ENCODE measurements at places on chromosomes 2 and 18.

DNA sequence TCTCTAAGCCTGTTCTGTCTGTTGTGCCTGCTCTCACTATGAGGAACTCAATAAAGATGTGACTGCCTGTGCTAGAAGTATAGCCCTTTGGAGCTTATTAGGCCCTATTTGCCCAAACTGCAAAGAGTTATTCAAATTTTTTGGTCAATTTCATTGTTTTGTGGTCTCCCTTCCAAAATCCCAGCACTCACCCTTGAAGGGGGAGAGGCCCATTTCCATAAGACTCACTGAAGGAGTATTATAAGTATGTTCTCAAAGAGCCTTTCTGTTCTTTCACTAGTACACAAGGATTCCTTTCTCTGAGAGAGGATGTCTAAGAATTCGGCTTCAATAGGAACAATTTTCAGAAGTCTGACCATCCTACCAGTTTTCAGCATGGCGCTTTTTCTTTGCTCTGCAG lies 641.9 kb upstream of the REG3G start:
- DNase-seq, result no peak

DNA sequence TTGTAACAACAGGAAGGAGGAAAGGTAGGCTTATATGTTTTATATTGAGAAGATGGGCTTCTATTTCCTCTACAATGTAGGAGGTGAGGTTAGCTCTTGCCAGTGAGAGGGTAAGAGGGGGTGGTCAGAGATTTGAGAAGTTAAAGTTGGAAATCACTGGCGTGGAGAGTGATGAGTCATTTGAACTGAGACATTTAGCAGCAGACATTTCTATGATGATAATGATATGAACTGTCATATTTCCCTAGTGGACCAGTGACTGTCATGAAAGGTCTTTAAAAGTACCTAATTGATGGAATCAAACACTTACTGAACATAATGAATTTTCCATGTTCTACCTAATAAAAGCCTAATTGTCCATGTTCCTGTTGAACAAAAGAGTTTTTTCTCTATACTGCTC lies 126.1 kb downstream of the FAM161A start:
- DNase-seq, result no peak

DNA sequence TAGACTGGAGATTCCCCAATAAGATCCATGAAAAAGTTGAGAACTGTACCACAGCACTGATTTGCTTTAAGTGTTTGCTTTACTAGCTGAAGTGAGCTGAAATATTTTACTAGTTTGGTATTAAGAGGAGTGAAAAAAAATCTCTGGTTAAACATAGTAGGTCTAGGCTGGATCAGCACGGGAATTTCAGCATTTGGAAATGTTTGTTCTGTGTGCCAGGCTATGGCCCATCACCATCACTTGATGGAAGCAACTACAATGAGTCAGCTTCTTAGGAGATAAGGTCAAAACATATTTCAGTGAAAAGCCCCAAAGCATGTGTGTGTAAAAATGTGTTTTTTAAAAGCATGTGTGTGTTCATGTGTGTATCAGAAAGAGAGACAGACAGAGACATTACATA lies 131.4 kb upstream of the DNMT3A start:
- DNase-seq, result no peak

DNA sequence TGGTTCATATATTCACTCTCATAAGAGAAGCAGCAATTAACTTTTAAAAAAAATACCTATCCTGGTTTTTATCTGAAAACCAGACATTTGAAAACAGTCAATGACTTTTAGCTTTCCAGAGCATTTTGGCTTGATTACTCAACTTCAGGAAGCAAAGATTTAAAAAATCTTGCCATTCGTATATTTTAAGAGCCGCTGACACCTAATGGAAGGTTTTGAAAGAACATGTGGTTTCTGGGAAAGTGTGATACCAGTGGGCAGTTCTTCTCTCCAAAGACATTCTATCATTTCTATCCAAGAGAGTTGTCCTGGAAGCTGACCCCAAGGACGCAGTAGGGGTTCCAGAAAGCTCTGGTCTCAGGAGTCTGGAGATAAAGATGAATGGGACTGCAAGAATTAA lies 234.7 kb downstream of the TTC32 start:
- DNase-seq, result no peak

DNA sequence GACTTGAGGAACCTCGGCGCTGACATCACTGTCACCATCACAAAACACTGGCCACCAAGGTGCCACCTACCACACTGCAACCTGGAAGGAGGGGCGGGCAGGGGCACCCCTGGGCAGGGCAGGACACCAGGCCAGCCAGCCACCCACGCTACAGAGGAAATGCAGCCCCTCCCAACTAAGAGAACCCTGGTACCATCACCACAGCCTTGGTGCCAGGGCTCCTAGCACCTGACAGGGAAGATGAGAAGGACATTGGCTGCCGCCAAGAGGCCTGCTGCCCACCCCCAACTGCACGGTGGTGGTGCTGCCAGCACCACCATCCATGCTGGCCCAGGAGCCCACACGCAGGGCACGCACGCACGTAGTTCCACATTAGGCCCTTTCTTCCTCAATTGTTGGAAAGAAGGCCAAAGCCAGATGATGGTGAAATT lies 88.7 kb downstream of the HDAC4 start:
- no peak for DNase-seq

- DNase-seq, result no peak
Measured at GRCh38 chr2:132670496-132671150, 618 bp upstream of the LYPD1 start.

DNA sequence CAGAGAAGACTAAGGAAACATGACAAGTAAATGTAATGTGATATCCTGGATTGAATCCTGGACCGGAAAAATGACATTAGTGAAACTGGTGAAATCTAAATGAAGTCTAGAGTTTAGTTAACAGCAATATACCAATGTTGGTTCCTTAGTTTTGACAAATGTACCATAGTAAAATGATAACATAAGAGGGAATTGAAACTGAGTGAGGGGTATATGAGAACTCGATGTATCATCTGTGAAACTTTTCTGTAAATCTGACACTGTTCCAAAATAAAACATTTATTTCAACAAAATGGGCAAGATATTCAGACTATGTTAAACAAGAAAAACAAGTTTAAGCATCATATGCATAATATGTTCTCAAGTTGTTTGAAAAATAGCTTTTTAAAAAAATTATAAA lies 63.8 kb downstream of the OLA1 start:
- DNase-seq, result no peak

GRCh38 chr18:7072593-7072992 lies 45.0 kb downstream of the LAMA1 start:
- DNase-seq, result no peak

- DNase-seq, result no peak
Measured at GRCh38 chr2:207506426-207506825, 23.3 kb upstream of the CREB1 start.

GRCh38 chr2:18490901-18491300 lies 69.6 kb downstream of the RDH14 start:
- DNase-seq, result no peak

- peak; percentile 2 for DNase-seq
Measured at GRCh38 chr2:156005999-156006712, 326.4 kb downstream of the NR4A2 start.

DNA sequence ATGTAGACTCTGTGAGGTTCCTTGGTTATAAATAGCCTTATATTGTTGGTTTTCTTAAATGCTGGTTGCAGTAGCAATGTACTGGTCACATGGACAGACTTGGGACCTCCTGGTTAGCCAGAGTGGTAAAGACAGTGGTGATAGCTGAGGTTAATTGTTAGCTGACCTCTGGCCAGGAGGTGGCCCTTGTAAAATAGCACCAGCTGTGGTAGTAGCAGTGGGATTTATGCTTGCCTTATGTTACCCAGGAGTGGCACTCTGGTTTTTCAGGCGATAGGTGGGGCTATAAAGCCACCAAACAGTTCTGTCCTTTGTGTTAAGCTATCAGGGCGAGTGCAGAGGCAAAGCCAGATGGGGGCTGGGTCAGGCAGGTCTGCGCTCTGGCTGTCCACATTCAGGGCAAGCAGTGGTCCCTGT lies 94.8 kb upstream of the SRD5A2 start:
- no peak for DNase-seq

- DNase-seq, result no peak
Measured at GRCh38 chr2:66888791-66889631, 454.1 kb downstream of the MEIS1 start.

DNA sequence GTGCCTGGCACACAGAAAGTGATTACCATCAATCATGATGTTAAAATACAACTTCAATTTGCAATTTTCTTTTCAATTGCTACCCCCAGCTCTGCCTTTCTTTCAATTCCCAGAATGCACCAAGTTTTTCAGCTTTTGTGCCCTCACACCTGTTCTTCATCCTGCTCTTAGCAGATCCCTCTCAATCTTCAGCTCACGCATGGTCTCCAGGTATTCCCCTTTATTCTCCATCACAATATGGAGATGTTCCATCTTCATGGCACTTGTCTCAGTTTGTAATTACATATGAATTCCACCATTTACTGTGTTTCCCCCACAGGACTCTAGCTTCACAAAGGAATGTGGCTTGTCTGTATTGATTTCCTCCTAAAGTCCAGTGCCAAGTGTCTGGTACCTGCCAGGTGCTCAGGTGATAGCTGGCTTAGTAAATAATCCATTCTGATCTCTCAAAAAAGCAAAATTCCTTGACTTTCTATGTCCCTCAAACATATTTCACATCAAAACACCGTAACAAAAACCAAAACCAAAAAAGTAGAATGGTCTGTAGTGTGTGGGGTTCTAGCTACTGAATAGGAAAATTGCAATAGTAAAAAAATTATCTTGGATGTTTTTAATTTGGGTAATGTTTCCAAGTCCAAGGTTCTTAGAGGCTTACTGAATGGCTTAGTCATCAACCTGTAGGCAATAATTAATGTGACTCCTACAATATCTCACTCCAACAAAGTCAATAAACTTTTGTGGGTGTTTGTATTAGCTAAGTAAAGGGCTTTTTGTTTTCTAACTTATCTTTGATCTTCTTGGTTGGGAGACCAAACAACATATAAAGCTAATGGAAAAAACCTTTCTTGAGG lies 2.9 kb upstream of the INSIG2 start:
- no peak for DNase-seq

DNA sequence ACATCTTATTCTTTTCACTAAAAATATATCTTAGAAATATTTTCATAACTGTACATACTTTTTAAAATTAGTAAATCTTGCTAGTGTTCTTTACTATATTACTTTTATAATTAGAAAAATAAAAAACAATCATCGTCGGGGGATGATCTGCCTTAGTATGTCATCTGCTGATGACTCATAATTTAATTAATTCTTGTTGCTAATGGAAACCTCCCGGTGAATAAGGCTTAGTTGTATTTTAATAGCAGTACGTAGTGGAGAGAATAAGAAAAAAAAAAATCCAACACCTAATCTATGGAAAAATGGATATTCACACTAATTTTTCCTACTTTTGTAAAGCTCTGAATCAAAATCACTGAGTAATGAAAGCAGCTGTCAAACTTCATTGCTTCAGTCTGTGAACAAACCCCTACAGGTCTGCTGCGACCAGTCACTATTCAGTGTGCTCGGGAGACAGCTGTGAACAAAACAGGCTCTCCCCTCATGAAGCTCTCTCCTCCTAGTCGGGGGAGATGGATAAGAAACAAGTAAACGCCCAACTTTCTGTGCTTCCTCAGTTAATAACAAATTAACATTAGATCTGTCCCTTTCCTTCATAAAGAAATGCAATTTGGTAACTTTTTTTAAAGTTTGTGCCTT lies 97.4 kb upstream of the UPP2 start:
- no peak for DNase-seq

DNA sequence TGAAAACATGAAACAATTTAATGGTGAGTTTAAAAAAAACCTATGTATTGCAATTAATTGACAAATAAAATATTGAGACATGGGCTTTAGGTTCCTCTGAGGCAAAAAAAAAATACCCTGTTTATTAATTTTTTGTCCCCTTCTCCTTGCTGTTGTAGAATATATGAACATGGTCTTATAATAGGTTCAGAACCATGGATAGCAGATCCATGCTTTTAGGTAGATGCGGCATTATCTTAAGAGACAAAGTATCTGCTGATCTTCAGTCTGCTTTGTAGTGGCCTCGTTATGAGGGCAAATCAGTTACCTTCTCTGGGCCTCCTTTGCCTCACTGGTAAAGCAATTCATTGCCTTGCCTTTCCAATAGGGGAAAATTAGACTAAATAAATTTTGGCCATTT lies 850.7 kb downstream of the NRXN1 start:
- no peak for DNase-seq
